ENCODE measurements at places on chromosomes 16 and 17. TPM values are rescaled to one million over a fixed set of nuclear protein-coding genes. Genes with fewer than 3 reads are reported as not detected.
A peak's percentile ranks its signal among the peaks of the same experiment; 100 is the strongest.

DNA sequence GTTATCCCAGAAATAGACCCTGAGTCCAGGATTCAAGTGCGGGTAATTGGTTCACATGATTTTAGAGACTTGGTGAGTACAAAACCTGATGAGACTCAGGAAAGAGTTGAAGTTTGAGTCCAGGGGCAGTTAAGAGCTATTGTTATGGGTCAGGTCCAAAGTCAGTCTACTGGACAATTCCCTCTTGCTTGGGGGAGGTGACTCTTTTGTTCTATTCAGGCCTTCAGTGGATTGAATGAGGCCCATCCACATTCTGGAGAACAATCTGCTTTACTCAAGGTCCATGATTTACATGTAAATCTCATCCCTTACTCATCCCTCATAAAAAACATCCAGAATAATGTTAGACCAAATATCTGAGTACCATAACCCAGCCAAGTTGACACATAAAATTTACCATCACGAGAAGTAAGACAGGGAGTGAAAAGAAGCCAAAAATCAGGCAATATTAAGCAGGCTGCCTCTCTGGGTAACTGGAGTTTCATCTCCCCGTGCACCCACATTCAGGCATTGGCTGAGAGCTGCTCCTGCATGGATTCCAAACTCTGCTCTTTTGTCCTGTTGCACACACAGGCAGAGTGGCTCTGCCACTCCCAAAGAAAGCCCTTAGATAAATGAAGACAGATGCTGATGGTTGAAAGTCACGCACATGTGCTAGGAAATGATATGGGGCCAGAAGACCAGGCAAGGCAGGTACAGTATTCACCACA, 156.0 kb upstream of the SALL1 start:
- no peak for DNase-seq
- H3K36me3 ChIP-seq, result no peaks in the 10 kb centered on the region
- no peaks in the 10 kb centered on the region for H3K27me3 ChIP-seq

GRCh38 chr16:88914750-88915368, 48.4 kb upstream of the PABPN1L start:
- H3K27ac ChIP-seq, result no peak overlapping the region
- H3K4me3 ChIP-seq, result no peak overlapping the region
- H3K36me3 ChIP-seq, result no peaks in the 10 kb centered on the region
- no peak for DNase-seq

Gene NPLOC4
- 63.1 TPM for polyA plus RNA-seq

DNA sequence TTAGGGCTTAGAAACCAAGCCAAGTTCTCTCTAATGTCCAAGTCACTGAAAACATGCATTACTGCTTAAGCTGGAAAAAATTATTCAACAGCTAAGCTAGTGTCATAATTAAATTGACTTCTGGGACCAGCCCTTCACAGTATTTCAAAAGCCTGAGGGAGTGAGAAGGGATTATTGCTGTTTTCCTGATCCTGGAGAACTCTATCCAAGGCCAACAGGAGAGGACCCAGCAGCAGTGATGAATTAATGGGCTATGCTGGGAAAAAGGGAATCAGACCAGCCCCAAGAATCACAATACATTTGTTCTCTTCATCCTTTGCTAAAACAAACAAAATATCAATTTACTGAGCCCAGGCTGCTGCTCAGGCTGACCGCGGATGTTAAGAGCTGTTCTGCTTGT, 34.5 kb upstream of the CLEC3A start:
- no peak for DNase-seq
- H3K36me3 ChIP-seq, result no peaks in the 10 kb centered on the region
- H3K4me1 ChIP-seq, result no peaks in the 10 kb centered on the region
- H3K4me3 ChIP-seq, result no peak overlapping the region
- H3K27me3 ChIP-seq, result no peaks in the 10 kb centered on the region

DNA sequence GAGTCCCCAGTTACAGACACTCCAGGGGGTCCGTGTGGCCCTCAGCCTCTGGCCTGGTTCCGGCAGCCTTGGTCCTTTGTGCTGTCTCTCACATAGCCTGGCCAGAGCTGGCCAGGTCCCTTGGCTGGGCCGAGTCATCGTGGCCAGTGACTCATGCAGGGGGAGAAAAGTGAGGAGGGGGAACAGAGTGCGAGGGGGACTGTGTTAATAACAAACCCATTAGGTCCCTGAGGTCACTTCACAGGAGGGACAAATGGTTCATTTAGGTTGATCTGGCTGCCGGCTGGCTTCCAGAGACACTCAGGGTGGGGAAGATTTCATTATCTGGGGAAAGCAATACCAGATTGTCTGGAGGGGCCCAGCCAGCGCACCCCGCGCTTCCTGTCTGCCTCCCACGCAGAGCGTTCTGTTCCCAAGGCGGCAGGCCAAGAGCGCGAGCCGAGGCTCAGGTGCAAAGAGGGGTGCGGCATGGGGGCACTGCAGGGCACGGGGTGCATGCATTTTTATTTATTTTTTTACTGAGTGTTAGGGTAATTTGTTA, 223.1 kb downstream of the SEC14L1 start:
- H3K4me1 ChIP-seq, result peaks cover 58% of the 10 kb centered on the region
- peak; percentile 54 for DNase-seq
- H3K36me3 ChIP-seq, result no peaks in the 10 kb centered on the region
- H3K27me3 ChIP-seq, result no peaks in the 10 kb centered on the region
- H3K27ac ChIP-seq, result no peak overlapping the region

All from CD8-positive, alpha-beta memory T cell (primary cell).